ENCODE measurements at places on chromosomes 3 and 15.

GRCh38 chr15:60858511-60859070 is 370.5 kb downstream of the RORA start:
- no peak for DNase-seq

GRCh38 chr15:42160136-42160535 is 3.7 kb upstream of the PLA2G4F start:
- no peak for DNase-seq

DNA sequence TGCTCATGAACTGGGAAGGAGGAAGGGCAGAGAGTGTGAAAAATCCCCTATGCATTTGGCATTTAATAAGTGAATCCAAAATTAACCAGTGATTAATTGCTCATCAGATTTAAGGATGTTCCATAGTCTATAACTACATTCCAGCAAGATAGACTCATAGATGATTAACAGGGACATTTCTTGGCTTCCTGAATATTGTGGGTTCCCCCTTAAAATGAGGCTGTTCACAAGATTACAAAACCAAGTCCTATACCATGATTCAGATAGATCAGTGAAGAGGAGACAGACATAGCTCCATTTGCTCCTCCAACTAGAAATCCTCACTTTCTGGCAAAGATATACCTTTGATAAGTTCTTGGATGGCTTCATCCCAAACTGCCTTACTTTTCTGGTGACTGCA is 15.4 kb downstream of the RASGRP1 start:
- DNase-seq, result no peak

DNA sequence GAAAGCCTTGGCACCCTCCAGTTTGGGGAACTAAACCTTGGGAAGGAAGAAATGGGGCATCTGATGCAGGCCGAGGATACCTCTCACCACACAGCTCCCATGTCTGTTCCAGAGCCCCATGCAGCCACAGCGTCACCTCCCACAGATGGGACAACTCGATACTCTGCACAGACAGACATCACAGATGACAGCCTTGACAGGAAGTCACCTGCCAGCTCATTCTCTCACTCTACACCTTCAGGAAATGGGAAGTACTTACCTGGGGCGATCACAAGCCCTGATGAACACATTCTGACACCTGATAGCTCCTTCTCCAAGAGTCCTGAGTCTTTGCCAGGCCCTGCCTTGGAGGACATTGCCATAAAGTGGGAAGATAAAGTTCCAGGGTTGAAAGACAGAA is 7.7 kb downstream of the MAP1A start:
- DNase-seq, result no peak

- DNase-seq, result no peak
These were observed 263.6 kb upstream of the GADL1 start for GRCh38 chr3:31157893-31158620.

- DNase-seq, result no peak
These were observed 406.1 kb upstream of the ONECUT1 start for GRCh38 chr15:53196242-53196641.
